ENCODE measurements at places on chromosomes 6 and 20.
A peak's percentile ranks its signal among the peaks of the same experiment; 100 is the strongest.

- no peak for DNase-seq
These were observed 124.7 kb upstream of the SUPT3H start for GRCh38 chr6:45502456-45502855.

DNA sequence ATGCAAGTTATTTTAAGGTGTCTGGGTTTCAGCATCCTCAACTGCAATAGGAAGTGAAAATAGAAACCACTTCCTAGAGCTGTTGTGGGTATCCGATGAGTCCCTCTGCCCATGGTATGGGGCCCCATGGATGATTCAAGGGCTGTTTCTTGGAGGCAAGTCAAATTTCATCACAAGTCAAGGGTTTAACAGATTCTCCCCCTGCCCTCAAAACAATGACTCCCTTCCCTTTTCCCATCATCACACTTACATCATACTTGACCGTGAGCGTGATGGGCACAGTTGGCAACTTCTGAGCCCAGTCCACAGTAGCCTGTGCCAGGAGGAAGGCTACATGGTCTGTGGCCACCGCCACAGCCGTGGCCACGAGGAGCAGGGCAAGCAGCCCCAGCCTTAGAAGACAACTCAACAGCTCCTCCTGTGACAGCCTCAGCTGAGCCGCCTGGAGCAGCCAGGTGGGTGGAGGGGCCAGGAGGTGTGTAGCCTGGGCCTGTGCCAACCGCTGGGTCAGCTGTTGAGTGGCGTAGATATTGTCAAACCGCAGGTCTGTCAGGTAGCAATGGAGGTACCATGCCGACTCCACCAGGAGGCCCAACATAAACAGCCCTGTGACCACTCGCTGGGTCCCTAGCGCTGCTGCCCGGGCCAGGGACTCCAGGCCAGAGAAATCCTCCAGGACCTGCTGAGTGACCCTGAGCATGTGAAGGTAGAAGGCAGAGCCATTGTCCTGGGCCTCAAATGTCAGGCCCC, 5.2 kb downstream of the OCSTAMP start:
- DNase-seq, result no peak

GRCh38 chr20:3557237-3557785, 86.5 kb downstream of the ATRN start:
- DNase-seq, result no peak

- DNase-seq, result no peak
These were observed 103.2 kb upstream of the PRDM1 start for GRCh38 chr6:105982761-105983540.

- no peak for DNase-seq
These were observed 430 bp upstream of the FAM110A start for GRCh38 chr20:833121-833449.

DNA sequence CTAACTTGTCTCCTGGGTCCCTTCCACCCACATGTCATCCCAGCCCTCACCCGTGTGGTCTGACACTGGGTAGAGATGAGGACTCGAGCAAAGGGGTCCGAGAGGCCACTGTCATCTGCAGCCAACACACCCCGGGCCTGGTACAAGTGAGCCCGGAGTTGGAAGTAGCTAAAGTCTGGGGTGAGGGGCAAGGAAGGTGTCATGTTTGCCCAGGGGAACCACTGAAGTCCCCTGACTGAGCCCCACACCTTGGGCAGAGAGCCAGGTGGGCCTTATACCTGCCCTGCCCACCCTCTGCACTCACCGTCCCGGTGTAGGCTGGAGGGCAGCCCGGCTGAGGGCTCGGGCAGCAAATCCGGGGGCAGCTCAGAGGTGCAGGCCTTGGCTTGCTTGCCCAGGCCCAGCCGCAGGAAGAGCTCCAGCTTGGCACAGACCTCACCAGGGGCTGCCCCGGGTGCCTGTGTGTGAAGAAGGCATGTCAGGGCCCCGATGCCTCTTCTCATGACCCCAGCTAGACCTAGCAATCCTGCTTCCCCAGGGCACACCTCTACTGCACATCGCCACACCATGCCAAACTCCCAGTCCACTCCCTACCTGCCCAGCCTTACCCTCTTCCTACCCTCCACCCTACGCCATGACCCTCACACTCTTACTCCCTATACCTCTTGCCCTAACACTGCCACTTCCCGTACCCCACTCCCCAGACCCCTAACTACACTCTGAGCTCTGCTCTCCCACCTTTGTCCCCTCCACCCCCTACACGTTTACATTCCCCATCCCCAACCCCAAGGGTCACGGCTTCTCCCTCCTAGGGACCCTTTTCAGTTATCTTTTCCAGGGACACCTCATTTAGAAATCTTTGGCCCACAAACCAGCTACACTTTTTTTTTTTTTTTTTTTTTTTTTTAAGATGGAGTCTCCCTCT, 31.7 kb upstream of the SPAG4 start:
- no peak for DNase-seq

DNA sequence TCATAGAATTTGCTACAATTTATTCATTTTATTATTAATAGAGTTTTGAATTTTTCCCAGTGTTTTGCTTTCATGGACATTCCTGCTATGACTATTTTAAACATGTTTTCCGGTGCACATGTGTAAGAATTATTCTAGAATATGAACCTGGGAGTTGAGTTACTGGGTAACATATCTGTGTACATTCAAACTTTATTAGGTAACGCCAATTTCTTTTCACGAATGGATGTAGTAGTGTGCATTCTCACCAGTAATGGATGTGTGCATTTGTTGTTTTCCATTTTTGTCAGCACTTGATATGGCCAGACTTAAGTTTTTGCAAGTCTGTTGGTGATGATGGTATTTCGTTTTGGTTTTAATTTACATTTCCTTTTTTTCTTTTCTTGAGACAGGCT, 118.8 kb downstream of the CDKAL1 start:
- DNase-seq, result no peak

- DNase-seq, result no peak
These were observed 22.7 kb upstream of the FRMD1 start for GRCh38 chr6:168101590-168102314.

DNA sequence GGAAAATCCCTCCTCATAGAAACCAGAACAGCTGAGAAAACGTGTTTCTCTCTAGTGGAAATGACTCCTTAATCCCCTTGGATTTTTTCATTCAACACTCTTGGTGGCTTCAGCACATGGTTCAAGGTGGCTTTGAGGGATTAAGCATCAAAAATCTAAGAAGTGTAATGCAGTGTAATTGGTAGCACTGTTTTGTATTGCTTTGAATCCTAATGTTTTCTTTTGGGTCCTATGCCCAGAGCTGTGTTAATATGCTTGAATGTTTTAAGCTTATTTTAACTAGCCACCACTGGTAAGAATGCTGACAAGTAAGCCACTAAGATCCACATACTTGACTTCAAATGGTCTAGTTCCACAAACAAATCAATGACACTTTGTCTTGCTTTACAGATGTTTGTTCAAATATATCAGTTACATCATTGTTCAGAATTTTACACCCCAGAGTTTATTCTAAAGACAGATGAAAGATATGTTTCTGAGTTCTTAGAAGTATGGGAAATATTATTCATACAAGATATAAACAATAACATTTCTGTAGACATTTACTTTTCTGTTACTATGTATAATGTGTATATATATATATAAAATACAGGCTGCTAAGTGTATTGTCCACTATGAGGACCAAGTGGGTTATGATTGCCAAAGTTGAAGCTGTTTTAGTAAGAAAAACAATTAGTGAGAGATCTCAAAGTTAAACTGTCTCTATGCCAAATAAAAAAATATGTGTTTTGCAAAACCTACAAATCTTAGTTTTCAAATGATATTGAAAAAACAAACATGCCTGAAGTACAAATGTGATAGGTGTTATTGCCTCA, 220.8 kb downstream of the OGFRL1 start:
- DNase-seq, result no peak

GRCh38 chr6:111011360-111012142, 29.7 kb downstream of the RPF2 start:
- DNase-seq, result peak; percentile 51

DNA sequence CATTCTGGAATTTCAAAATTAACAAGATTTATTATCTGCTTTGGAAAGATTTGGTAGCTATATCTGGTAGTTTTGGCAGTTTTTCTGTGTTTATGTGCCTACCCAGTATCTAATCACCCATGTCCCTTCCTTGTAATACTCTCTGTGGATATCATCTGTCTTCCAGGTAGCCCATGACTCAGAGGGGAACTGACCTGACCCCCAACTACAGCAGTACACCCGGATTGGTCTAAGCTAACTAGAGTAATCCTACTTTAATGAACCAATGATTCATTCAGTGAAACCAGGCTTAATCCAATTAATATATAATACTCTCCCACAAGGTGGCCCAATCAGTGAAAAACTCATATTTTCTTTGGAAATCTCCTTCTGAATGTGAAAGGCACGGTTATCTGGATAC, 295.3 kb upstream of the SULF2 start:
- no peak for DNase-seq

DNA sequence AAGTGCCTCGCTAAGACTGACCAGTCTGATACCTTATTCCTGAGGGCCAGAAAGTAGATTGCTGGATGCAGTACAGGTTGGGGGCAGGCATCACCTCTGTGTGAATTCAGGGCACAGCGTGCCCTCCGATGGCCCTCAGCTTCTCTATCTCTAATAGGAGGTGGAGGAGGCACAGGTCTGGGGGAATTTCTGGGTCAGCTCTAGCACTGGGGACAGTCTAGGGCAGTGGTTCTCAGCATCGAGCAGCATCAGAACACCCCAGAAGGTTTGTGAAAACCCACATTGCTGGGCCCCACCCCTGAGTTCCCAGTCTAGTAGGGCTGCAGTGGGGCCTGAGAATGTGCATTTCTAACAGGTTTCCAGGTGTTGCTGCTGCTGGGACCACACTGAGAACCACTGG, 166.7 kb downstream of the CDC5L start:
- no peak for DNase-seq

DNA sequence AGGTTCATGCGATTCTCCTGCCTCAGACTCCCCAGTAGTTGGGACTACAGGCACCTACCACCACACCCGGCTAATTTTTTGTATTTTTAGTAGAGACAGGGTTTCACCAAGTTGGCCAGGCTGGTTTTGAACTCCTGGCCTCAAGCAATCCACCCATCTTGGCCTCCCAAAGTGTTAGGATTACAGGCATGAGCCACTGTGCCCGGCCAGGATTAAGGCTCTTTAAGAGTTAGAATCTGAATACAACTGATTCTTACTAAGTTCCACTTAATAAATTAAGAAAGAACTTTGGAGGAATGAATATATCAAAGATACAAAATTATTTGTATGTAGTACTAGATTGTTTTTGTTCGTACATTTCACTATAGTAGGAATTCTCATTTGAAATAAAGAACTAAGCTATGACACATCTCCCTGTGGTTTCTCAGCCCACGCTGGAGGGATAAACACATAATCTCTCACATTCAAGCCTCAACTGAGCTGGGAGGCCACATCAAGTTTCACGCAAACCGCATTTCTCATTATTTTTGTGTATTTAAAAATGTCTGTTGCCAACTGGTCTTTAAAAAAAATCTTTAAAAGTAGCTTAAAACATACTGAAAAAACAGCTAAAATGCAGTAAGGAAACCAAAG, 34.2 kb downstream of the DTNBP1 start:
- peak; percentile 77 for DNase-seq

- DNase-seq, result no peak
These were observed 1.5 kb upstream of the TMEM200A start for GRCh38 chr6:130364224-130364780.

DNA sequence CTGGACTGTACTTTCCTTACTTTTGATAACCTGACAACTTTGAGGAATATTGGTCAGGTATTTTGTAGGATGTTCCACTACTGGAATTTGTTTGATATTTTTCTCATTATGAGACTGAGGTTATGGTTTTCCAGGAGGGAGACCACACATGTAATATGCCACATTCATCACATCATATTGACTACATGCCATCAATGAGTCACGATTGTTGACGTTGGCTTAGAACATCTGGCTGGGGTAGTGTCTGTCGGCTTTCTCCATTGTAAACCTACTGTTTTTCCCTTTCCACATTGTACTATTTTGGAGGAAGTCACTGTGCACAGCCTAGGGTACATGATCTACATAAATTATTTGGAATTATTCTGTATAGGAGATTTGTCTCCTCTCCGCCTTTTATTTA, 1.4 kb upstream of the STX11 start:
- peak; percentile 51 for DNase-seq

Data from fibroblast of skin of scalp (primary cell).